Neuronal stem cell (in vitro differentiated cells): ENCODE measurements at places on chromosomes 7 and 10.

- H3K36me3 ChIP-seq: no peaks in the 10 kb centered on the region
- H3K27ac ChIP-seq: no peak overlapping the region
- DNase-seq: no peak
- H3K27me3 ChIP-seq: no peaks in the 10 kb centered on the region
- H3K4me3 ChIP-seq: no peak overlapping the region
- H3K4me1 ChIP-seq: peaks cover 2% of the 10 kb centered on the region
Observed at GRCh38 chr7:17462131-17462631, 163.7 kb downstream of the AHR start.

DNA sequence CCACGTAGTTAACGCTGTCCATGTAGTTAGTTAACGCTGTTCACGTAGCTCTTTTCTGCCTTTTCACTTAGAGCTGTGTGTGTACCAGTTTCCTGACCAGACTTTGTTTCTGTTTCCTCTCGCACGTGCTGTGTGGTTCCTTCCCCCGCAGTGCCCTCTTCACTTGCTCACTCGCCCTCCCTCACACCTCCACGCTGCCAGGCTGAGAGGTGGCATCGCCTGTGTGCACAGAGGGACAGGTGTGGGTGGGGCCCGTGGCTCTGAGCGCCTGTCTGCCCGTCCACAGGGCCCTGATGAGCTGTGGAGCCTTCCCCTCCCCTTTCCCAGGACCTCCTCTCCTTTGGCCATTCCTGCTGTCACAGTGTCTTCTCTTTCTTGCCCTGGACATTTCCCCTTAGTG lies 30.6 kb downstream of the WDR37 start:
- peak overlapping the region; percentile 15 for H3K4me3 ChIP-seq
- no peak for DNase-seq
- H3K27ac ChIP-seq: no peak overlapping the region
- no peaks in the 10 kb centered on the region for H3K4me1 ChIP-seq
- no peaks in the 10 kb centered on the region for H3K27me3 ChIP-seq

- H3K27ac ChIP-seq: no peak overlapping the region
- DNase-seq: no peak
- H3K4me3 ChIP-seq: no peak overlapping the region
- no peaks in the 10 kb centered on the region for H3K36me3 ChIP-seq
- no peaks in the 10 kb centered on the region for H3K27me3 ChIP-seq
Observed at GRCh38 chr7:135463908-135464307, 46.0 kb downstream of the CNOT4 start.

DNA sequence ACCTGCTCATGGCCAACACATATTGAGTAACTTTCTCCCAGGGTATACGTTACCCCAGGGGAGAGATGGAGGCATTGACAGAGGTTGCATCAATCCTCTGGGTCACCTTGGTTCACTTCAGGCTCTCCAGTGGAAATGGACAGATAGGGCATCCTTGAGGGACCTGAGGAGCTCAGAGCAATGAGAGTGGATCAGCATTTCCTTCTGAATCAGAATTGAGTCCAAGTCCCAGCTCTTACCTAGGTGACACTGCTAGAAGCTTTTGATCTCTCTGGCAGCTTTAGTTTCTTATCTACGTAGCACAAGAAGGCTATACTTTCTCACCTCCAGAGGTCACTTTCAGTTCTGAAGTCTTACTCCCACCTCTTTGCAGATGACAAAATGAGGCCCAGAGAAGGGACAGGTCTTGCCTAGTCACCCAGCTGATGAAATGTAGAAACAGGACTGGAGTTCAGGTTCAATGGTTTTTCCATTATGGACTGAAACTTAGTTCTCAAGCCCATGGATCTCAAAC lies 35.2 kb downstream of the PANK1 start:
- H3K36me3 ChIP-seq: peaks cover 13% of the 10 kb centered on the region
- DNase-seq: no peak
- no peaks in the 10 kb centered on the region for H3K4me1 ChIP-seq
- no peak overlapping the region for H3K4me3 ChIP-seq
- no peaks in the 10 kb centered on the region for H3K27me3 ChIP-seq

DNA sequence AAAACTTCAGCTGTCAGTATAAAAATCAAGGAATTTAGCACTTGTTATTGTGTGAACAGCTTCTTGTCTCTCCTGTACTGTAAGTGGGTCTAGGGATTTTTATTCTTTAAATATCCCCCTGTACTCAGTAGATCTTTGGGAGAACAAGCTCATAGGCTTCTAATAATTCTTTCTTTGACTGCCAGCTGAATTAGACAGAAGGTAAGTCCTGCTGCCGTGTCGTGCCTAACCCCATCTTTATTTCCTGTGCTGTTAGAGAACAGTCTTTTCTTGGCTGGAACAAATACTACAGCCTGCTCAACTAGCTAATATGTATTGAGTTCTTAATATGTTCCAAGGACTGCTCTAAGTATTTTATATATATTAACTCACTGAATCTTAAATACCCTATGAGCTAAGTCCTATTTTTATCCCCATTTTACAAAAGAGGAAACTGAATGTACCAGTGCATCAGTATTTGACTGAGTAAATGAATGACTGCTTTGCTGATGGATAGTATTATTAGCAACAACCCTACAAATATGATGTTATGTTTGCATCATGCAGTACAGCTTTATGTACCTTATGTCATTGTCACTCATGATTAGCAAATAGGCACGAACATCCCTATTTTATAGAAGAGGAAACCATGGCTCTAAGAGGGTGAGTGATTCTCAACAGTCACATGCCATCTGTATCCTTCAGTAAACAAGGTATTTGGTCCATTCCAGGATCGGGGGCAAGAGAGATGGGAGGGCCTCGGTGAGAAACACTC lies 5.5 kb upstream of the DUSP5 start:
- no peak for DNase-seq
- H3K4me1 ChIP-seq: peaks cover 5% of the 10 kb centered on the region
- peaks cover under 1% of the 10 kb centered on the region for H3K27me3 ChIP-seq
- no peak overlapping the region for H3K4me3 ChIP-seq
- no peaks in the 10 kb centered on the region for H3K36me3 ChIP-seq
- no peak overlapping the region for H3K27ac ChIP-seq

- no peaks in the 10 kb centered on the region for H3K4me1 ChIP-seq
- H3K27ac ChIP-seq: no peak overlapping the region
- peaks cover 82% of the 10 kb centered on the region for H3K36me3 ChIP-seq
- DNase-seq: no peak
Observed at GRCh38 chr10:120883071-120883470, 31.9 kb downstream of the WDR11 start.

GRCh38 chr10:36126076-36126475 lies 484.0 kb upstream of the FZD8 start:
- no peaks in the 10 kb centered on the region for H3K36me3 ChIP-seq
- no peaks in the 10 kb centered on the region for H3K27me3 ChIP-seq
- H3K4me3 ChIP-seq: no peak overlapping the region
- DNase-seq: no peak
- no peak overlapping the region for H3K27ac ChIP-seq
